ENCODE measurements at places on chromosomes 4 and X.

DNA sequence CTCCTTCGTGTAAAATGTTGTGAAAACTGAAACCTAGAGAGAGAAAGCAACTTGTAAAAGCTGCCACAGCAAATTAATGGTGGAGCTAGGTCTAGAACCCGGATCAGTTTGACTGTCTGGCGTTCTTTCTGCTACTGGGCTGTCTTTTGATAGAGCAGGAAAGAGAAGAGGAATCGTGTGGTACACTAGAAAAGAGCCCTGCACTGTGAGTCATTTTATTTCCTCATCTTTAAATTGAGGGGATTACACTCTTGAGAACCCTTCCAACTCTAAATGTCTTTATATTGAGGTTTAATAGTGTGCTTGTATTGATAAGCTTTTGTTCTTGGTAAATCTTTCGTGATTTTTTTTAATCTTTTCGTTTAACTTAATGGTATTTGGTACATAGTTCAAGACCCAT, 4.3 kb downstream of the WDR44 start:
- no peak for DNase-seq

GRCh38 chrX:154732421-154733065, 18.3 kb downstream of the GAB3 start:
- no peak for DNase-seq

DNA sequence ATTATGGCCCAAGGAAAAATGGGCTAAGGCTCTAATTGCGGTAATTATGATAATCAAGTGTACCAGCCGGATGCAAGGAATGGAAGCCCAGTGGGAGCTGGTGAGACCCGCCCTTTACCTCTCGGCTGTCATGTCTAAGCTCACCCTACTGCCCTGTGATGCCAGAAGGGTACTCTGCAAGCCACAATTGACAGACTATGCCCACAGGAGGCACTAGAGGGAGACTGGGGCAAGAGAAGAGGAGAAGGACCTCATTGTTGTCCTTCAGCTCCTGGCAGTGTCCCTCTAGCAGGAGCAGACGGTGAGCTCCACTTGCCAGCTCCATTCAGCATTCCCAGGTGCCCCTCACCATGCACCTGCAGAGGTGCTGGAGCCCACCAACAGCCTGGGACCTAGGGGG, 141.8 kb downstream of the SMIM20 start:
- DNase-seq: no peak

- no peak for DNase-seq
These were observed 702 bp downstream of the TSPAN5 start for GRCh38 chr4:98657531-98658286.

- no peak for DNase-seq
These were observed 811 bp downstream of the SRD5A3 start for GRCh38 chr4:55346851-55347255.

DNA sequence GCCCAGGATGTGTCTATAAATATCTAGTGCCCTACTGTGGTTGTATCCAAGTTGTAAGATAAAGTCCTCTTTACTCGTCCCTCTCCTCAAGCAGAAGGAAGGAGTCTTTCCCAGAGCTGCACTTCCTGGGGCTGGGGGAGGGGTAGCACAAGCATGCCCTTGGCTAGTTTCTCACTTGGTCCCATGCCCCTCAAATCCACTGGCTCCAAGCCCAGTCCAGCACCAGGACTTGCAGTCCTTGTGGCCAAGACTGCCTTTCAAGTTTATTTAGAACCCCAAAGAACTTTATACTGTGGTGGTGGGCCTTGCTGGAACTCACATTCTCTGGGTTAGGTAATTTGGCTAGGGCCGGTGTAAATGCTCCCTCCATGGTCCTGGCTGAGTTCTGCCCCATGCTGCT, 43.2 kb upstream of the SLC10A4 start:
- no peak for DNase-seq
